ENCODE measurements at places on chromosomes 12 and 14.
A peak's percentile ranks its signal among the peaks of the same experiment; 100 is the strongest.

GRCh38 chr14:49769581-49770211, 1.7 kb downstream of the KLHDC2 start:
- no peak for ATAC-seq

- ATAC-seq: no peak
Observed at GRCh38 chr12:69545081-69545480, 40.2 kb upstream of the CCT2 start.

- ATAC-seq: no peak
Observed at GRCh38 chr12:11853126-11853525, 203.7 kb downstream of the ETV6 start.

DNA sequence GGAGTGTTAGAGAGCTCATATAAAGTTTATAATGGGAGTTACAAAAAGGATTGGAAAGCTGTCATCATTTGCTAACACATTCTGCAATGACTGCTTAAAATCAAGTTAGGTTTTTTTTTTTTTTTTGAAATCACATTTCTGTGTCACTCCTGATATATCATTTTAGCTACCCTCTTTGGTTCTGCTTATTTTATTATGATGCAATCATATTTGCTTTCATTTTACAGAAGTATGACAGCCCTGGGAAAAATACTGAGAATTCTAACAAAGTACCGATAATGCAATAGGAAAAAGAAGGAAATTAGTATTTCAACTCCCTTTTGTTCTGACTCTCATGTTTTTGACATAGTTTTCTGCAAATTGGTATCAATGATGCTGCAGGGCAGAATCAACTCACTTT, 71.6 kb upstream of the MDGA2 start:
- no peak for ATAC-seq

DNA sequence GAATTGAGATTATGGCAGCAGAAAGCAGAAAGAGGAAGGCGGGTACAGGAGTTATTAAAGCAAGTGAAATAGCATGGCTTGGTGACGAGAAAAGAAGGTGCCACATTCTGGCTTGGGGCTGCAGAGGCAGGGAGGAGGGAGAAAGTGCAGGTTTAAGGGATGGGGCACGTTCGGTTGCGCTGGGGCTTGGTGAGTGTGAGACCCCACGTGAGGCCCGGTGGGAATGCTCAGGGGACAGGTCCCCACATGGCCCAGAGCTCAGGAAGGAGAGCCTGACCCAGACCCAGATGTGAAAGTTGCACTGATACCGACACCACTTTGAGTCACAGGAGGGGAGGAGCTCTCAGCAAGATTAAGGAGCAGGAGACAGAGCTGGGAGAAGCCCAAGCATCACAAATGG, 187.1 kb downstream of the PIWIL1 start:
- ATAC-seq: no peak

DNA sequence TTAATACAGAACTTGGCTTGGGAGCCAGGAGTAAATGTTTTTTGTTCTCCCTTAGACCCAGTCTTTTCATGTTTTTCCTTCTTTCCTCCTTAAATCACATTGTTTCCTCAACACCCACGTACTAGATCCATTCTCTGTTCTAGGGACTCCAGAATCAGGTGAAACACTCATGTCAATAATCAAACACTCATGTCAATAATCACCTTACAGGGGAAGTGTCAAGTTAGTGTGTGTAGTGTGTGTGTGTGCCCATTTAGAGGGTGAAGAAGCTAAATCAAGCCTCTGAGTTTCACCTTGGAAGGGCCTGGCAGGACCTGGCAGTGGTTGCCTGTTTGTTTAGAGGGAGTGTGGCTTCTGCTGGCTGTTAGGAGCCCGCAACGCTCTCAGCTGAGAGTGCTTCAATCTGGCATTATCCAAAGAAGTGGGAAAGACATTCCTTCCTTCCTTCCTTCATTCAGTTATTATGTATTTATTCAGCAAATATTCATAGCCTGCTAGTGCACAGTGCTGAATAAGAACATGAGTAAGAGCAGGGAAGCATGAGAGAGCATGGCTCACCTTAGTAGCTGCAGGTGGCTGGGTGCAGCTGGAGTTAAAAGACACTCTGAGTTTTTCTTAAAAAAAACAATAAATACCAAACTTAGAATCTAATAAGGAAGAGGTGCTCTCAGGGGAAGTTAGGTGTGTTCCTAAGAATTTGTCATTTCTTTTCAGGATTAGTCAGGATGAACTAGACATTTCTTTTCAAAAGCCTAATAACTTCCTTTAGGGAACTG, 17.6 kb upstream of the EID3 start:
- ATAC-seq: peak; percentile 8

DNA sequence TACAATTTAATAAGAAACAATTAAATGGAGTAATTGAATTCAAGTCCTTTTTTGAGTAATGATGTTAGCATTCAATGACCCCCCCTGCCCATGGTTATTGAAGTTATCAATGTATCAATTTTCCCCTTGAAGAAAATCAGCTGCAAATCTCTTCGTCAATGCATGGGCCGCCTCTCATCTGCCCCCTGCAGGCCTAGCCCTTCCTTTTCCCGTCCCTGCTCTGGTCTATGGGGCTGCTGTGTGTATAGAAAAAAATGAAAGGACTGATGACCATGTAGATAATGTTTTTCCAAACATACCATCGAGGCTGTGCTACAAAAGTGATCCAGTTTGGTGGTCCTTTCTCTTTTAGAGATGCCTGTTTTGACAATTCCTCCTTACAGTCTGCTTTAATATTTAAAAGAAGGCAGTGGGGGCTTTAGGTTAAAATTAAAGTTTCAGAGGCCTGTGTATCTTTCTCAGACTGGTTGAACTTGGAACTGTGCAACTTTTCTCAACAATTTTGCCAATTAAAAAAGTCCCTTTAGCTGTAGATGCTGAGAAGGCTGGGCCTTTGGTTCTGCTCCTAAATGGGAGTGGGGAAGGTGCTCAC, 98.4 kb downstream of the APAF1 start:
- ATAC-seq: peak; percentile 86

- ATAC-seq: no peak
Observed at GRCh38 chr12:124979568-124979967, 9.4 kb downstream of the DHX37 start.

GRCh38 chr14:99809360-99809759, 16.1 kb downstream of the EML1 start:
- peak; percentile 55 for ATAC-seq

DNA sequence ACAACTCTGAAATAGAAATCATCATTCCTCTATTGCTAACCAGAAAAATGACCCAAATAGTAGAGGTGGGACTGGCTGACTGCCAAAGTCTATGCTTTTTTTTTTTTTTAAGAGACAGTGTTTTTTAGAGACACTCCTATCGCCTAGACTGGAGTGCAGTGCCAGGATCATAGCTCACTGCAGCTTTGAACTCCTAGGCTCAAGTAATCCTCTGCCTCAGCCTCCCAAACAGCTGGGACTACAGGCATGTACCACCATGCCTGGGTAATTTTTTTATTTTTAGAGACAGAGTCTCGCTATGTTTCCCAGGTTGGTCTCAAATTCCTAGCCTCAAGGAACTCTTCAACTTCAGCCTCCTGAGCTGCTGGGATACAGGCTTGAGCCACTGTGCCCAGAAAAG, 19.2 kb downstream of the NR2C1 start:
- ATAC-seq: no peak

GRCh38 chr12:125696054-125696453, 630.8 kb downstream of the AACS start:
- ATAC-seq: no peak

- no peak for ATAC-seq
Observed at GRCh38 chr12:107435520-107435919, 250.1 kb upstream of the PWP1 start.

DNA sequence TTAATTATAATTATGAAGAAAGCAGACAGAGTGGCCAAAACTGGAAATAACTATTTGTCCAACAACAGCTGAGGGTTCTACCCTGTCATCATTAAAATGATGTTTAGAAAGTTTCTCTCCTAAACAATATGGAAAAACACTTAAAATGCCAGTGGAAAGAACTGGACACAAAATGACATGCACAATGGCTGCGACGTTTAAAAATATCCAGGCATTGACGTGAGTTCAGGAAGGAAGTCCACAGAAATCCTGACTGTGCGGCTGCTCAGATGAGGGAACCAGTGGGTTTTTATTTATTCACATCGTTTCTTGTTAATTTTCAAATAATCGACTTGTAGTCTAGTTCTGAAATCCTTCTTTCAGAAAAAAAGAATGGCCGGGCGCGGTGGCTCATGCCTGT, 58.3 kb downstream of the CCNK start:
- no peak for ATAC-seq

DNA sequence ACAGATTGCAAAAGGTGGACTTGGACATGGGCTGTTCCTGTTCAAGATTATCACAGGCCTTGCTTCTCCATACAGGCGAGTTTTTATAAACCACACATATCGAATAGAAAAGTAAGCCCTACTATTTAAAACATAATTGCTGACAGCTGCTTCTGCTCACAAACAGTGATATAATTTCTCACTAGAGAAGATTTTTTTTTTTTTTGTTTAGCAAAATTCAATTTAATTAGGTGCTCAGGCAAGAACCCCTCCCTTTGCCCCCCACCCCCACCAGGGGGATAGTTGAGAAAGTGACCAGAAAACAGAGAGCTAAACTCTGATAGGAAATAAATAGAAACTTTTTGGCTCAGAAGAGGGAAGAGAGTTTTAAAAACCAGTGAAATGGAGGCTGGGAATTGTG, 132.8 kb upstream of the CRY1 start:
- ATAC-seq: no peak

- ATAC-seq: no peak
Observed at GRCh38 chr12:100393200-100393599, 36.3 kb downstream of the SLC17A8 start.

GRCh38 chr12:113119980-113120669, 15.4 kb downstream of the RASAL1 start:
- no peak for ATAC-seq

DNA sequence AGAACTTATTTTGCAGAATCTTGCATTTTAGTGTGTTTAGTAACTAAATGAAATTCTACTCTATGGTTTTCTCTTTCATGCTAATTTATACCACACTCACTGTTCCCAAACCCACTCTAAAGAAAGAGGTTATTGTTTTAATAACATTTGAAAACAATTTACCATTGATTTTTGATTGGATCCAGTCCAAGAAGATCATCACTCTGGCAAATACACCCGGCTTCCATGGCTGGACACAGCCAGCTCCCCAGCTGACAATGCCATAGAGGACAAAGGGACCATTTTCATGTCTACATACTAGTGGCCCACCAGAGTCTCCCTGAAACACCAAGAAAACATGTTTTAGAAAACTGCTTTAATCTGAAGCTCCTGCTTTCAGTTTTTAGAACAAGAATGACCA, 42.4 kb downstream of the OVCH1 start:
- no peak for ATAC-seq

- peak; percentile 39 for ATAC-seq
Observed at GRCh38 chr14:20143911-20144310, 5.3 kb downstream of the OR4N5 start.

- ATAC-seq: no peak
Observed at GRCh38 chr12:84272324-84272723, 640.3 kb downstream of the SLC6A15 start.

DNA sequence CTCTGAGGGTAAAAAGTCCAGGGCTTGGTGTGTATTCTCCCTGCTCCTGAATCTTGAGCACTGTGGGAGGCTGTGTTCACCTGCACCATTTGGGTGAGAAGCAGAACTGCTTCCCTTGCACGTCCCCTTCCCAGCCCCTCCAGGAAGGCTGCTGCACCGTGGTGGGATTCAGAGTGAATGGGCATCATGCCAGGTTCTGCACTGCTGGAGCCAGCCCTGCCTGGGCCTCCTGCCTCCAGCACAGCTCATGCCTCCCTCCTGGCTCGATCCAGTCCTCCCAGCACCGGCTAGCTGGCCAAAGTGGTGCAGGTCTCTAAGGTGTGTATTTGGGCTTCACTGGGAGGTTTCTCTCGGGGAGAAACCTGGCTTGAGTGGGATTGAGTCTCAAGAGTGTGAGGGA, 54.9 kb downstream of the ANKRD9 start:
- no peak for ATAC-seq

DNA sequence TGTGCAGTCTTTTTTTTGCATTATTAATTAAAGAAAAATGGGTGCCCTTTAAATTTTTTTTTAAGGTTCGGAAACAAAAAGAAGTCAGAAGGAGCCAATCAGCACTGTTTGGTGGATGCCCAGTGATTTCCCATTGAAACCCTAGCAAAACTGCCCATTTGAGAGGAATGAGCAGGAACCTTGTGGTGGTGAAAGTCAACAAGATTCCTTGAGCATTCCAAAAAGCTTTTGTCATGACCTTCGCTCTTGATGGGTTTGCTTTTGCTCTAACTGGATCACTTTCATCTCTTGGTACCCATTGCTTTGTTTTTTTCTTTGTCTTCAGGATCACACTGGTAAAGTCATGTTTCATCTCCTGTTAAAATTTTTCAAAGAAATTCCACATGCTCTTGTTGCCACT, 54.1 kb downstream of the ADIPOR2 start:
- ATAC-seq: no peak

- peak; percentile 72 for ATAC-seq
Observed at GRCh38 chr12:28869197-28869596, 279.9 kb upstream of the FAR2 start.

DNA sequence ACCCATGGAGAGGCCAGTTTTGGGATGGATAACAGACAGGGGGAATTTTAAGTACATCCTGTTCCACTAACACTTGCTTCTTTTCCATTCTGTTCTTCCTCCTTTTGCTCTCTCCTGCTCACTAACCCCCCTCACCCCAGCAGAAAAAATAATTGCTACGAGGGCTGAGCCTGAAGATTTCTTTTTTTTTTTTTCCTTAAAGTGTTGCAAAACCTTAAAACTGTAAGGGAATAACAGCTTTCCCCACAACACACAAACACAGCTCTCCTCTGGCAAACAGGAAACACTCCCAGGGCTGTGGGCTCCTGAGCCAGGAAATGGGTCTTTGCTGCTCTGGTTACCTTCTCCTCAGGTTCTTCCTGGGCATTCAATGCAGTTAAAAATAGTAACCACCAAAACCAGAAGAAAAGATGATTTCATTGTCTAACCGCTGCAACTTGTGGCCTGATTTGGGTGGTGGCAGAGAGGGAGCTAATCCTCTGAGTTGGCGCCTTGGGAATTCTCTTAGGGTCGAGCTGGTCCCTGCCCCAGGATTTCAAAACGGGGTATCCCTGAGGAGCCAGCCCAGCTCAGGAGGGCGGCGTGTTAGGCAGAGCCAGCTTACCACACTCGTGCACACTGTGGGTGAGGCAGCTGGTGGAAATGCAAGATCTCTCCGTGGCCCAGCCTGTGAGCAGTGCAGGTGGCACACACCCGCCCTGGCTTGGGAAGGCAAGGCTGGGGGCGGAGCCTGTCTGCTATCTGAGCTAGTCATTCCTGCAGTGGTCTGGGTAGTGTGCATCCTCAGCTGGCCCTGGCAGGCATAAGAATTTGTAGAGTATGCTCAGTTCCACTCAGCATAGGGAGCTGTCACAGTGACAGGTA, 17.1 kb upstream of the EMP1 start:
- ATAC-seq: peak; percentile 96

DNA sequence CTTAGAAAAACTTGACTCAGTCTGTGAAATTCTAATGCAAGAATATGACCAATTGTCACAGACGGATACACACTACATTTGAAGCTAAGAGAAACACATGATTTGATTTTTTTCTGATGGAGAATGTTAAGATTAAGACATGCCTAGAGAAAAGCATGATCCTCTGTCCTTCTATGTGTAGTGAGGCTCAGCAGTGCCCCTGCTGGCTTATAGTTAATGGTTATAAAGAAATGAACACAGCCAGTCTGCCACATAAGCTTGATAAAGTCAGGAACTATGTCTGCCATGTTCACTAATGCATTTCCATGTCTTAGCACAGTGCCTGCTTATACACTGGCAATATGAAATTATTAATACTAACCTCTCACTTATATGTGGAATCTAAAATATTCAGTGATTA, 168.1 kb upstream of the DAAM1 start:
- peak; percentile 93 for ATAC-seq

GRCh38 chr14:104350463-104351185, 212.2 kb downstream of the KIF26A start:
- ATAC-seq: no peak

GRCh38 chr12:124655048-124655697, 87.8 kb upstream of the NCOR2 start:
- ATAC-seq: peak; percentile 85
